ENCODE measurements at places on chromosomes 4 and X.

DNA sequence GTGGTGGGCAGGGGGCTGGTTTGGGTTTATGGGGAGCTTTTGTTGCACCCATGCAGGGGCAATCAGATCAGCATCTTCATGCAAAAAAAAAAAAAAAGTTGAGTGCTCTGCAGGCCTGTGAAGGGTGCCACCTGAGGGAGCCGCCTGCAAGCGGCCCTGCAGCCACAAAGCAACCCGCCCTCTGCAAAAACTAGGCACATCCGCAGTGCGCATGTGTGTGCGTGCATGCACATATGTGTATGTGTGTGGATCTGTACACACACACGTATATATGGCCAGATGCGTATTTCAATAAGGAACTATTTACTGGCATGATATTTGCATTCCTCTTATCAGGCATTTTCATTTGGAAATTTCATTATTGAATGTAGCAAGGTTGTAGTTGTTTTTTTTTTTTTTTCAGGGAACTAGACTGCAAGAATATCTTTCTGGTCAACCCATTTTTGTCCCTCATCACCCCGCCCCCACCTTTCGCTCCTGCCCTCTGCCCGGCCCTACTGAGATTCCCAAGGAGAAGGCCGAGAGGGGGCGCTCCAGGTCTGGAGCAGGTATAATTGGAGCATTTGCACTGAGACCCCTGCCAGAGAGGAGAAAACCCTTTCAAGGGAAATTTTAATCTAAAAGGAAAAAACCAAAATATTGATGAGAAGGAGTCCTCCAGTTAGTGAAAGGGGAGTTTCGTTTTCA is 18.1 kb downstream of the CCNQ start:
- H3K27ac ChIP-seq: no peak overlapping the region
- peaks cover 13% of the 10 kb centered on the region for H3K27me3 ChIP-seq
- peak; percentile 39 for DNase-seq
- no peak overlapping the region for H3K4me3 ChIP-seq
- H3K36me3 ChIP-seq: peaks cover 4% of the 10 kb centered on the region

DNA sequence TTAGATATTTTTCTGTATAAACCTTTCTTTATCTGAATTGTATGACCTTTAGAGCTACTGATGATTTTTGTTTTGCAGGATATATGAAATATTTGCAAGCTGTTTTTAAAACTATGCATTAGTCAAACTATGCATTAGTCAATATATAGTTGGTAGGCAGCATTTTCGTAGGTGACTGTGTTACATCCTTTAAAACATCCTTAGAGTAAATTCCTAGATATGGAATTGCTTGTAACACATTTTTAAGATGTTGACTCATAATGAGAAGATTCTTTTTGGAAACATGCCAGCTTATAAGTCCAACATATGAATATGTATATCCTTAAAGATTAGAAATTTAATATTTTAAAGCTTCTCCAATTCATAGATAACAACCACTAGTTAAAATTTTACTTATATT is 1768.5 kb downstream of the PCDH7 start:
- no peak overlapping the region for H3K4me3 ChIP-seq
- no peaks in the 10 kb centered on the region for H3K4me1 ChIP-seq
- no peak overlapping the region for H3K27ac ChIP-seq
- DNase-seq: no peak
- H3K36me3 ChIP-seq: no peaks in the 10 kb centered on the region
- H3K27me3 ChIP-seq: no peaks in the 10 kb centered on the region

- no peak overlapping the region for H3K4me3 ChIP-seq
- H3K27ac ChIP-seq: peak overlapping the region; percentile 18
- DNase-seq: no peak
- H3K4me1 ChIP-seq: no peaks in the 10 kb centered on the region
These were observed 313.1 kb upstream of the ANXA10 start for GRCh38 chr4:167779280-167779679.

DNA sequence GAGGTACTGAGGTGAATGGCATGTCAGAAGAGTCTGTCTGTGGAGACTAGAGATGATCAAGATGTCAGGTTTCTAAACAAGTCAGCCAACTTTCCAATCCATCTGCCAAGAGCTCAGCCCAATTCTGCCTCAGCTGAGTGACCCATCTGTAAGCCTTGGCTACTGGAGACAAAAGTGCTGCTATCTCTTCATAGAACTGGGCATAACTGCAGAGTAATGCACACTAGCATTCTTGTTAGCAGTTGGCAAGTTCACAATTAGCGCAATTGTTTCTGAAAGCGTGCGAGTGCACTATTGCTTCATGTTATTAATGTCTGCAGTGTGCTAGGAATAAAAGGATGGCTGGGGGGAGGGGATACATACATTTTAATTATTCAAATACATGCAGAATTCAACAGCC is 32.9 kb upstream of the SH3D19 start:
- peaks cover 7% of the 10 kb centered on the region for H3K27me3 ChIP-seq
- H3K27ac ChIP-seq: no peak overlapping the region
- H3K4me1 ChIP-seq: peaks cover 8% of the 10 kb centered on the region
- no peak overlapping the region for H3K4me3 ChIP-seq
- H3K36me3 ChIP-seq: no peaks in the 10 kb centered on the region

DNA sequence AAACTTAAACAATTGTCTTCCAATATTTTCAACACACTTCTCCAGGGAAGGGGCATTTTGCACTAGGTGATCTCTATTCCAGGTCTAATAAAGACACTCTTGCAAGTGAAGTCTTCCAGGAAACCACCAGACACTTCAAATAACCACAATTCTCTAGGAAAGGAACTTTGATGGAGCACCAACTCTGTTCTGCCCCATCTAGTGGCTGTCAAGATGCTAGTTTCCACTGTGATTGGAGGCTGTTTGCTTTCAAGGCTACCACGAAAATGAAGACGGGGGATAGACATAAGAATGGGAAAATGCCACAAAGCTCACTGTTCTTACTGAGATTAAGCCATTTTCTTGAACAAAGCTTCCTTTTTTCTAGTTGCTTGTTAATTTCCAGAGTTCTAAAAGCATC is 100.6 kb upstream of the F9 start:
- H3K4me1 ChIP-seq: no peaks in the 10 kb centered on the region
- H3K4me3 ChIP-seq: no peak overlapping the region
- no peak for DNase-seq
- H3K27ac ChIP-seq: no peak overlapping the region
- peaks cover 3% of the 10 kb centered on the region for H3K27me3 ChIP-seq
- no peaks in the 10 kb centered on the region for H3K36me3 ChIP-seq

GRCh38 chr4:166039822-166040221 is 166.8 kb downstream of the TLL1 start:
- no peaks in the 10 kb centered on the region for H3K27me3 ChIP-seq
- no peak overlapping the region for H3K4me3 ChIP-seq
- H3K27ac ChIP-seq: no peak overlapping the region
- DNase-seq: no peak
- no peaks in the 10 kb centered on the region for H3K4me1 ChIP-seq

DNA sequence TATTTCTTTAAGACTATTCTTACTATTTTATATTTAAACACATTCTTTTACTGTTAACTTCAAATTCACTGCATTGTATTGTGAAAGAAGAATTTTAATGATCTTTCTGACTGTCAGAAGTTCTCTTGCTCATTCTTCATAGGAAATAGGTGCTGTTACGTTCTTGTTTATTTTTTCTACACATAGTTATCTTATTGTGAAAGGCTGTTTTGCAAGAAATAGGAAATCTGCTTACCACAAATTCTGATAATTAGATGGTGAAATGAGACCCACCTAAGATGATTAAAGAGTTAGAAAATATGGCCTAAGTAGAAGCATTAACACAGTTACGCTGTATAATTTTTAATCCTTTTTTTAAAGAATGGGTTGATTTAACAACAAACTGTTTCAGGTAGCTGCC is 316.1 kb upstream of the ZFP42 start:
- no peak overlapping the region for H3K4me3 ChIP-seq
- no peaks in the 10 kb centered on the region for H3K27me3 ChIP-seq
- no peaks in the 10 kb centered on the region for H3K4me1 ChIP-seq
